ENCODE measurements at places on chromosomes 4 and X.

GRCh38 chr4:602559-602942, 22.8 kb upstream of the PDE6B start:
- peak; percentile 25 for DNase-seq

DNA sequence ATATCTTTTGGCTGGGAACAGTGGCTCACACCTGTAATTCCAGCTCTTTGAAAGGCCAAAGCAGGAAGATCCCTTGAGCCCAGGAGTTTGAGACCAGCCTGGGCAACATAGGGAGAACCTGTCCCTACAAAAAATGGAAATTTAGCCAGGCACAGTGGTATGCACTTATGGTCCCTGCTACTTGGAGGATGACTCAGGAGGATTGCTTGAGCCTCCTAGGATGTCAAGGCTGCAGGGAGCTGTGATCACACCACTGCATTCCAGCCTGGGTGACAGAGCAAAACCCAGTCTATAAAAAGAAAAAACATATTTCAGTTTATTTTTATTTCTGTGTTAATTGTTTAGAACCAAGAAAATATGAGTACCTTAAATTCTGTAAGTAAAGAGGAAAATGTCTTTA, 123.7 kb downstream of the CBR4 start:
- DNase-seq: peak; percentile 86

DNA sequence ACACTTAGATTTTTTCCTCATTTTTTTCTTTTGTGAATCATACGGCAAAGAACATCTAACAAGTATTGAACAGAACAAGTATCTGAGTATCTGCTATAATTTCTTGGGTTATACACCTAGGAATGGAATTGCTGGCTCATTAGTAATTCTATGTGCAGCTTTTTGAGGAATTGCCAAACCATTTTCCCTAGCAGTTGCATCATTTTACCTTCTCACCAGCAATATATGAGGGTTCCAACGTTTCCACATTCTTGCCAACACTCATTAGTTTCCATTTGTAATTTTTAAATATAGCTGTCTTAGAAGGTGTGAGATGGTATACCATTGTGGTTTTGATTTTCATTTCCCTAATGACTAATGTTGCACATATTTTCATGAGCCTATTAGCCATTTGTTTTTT, 41.1 kb upstream of the DCAF8L1 start:
- no peak for DNase-seq

GRCh38 chrX:30304866-30305265, 4.3 kb downstream of the NR0B1 start:
- no peak for DNase-seq

DNA sequence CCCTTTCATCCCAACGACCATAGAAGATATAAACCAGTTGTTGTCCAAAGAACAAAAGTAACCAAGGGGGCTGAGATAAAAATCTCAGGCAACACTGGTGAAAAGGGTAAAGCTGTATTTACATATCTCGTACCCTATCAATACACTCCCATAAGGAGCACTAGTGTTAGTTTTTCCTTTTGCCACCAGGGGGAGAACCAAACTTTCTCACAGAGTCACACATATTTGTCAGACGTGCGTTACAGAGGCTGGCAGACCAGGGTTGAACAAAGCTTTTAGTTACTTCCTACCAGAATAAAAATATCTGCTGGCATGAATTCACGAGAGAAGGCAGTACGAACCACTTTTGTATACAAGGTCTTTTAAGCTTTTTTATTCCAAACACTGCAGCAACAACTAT, 88.3 kb downstream of the AMELX start:
- peak; percentile 59 for DNase-seq

DNA sequence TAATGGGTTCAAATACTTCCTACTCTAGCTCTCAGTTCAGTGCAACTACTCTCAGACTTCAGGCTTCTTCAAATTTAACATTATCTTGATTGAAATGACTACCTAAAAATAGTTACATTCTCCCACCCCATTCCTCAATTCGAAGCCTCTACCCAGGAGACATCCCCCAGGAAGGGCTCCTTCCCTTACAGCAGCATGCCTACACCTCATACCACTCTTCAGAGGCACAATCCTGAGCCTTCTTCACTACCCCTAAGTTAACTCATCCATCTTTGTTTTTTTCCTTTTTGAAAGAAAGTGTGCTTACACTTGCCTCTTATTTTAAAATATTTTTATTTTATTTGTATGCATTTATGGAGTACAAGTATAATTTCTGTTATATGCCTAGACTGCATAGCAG, 17.2 kb upstream of the PRSS48 start:
- DNase-seq: no peak

DNA sequence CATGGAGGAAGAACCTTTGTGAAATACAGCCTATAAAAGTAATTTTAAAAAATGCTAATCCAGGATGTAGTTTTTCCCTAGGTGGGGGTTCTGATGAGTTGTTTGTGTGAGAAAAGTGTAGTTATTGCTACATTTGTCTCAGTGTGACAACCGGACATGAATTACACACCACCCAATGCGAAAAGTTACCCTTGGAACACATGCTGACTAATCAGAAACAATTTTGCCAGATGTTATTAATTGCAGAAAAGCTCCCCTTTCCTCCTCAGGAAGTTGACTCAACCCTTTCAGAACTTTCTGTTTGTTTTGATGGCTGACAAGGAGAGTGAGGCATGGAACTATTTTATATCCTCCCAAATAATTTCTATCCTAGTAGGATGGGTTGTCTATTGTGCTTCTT, 38.1 kb upstream of the EDA2R start:
- DNase-seq: peak; percentile 76

GRCh38 chr4:152938237-152938947, 2.3 kb downstream of the FHDC1 start:
- DNase-seq: no peak

DNA sequence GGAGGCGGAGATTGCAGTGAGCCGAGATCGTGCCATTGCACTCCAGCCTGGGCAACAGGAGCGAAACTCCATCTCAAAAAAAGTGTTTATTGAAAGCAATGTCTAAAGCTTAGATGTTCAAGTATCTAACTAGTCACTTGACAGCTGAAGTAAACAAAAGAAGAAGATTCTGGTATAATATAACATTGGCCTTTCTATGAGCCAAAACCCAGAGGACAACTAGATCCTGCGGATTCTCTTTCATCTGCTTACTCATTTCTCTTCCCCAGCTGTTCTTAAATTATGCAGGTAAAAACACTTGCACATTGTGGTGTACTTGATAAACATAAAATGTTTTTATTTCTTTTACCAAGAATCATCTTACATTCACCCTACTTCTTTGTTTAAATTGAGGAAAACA, 24.1 kb upstream of the AREG start:
- DNase-seq: no peak

- DNase-seq: no peak
These were observed 177.8 kb downstream of the SOWAHB start for GRCh38 chr4:76720121-76720520.

- peak; percentile 81 for DNase-seq
These were observed 482.9 kb upstream of the BOD1L1 start for GRCh38 chr4:14110407-14110806.

DNA sequence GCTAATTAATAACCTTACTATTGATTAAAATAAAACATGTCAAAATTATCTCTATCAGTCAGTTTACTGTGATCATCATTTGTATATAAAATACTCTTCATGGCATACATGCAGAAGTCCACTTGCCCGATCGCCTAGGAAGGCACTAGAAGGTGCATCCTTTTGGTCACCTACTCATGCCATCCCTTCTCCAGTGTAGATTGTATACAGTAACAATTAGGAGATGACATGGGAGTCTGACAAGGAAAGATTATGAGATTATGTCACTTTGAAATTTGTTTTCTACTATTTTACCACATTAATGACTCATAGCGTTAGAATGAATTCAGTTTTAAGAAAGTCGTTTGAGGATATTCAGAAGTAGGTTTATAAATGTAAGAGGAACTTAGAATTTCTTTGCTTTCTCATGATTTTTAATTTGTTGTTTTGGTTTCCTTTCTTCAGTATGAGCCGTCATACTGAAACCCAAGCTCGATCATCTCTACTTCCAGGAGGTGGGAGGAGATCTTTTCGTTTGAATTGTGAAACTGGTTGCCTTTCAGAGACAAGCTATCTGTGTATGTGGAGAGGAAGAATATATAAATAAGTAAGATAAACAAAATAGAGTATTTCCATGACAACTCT, 51.1 kb upstream of the UNC5C start:
- DNase-seq: no peak

- DNase-seq: peak; percentile 24
These were observed 691 bp downstream of the MAGED1 start for GRCh38 chrX:51893931-51894696.

DNA sequence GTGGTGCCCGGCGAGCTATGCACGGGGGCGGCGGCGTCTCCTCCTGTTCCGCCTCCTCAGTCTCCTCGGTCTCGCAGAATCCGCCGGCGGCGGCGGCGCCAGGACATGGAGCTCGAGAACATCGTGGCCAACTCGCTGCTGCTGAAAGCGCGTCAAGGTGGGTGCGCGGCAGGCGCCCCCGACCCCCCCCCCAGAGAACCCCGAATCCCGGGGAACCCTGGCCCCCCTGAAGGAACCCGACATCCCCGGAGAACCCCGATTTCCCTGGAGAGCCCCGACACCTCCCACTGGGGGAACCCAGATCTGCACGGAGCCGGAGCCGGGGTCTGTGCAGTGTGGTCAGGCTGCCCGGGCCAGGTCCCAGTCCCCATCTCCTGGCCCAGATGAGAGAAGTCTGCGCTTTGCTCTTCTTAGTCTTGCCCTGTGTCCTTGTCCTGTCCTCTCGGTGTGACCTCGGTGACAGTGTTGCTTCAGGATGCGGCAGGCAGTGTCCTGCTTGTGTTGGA, 648 bp downstream of the GRK4 start:
- DNase-seq: peak; percentile 62

- DNase-seq: peak; percentile 84
These were observed 2.5 kb downstream of the CPEB2 start for GRCh38 chr4:15004739-15005301.

GRCh38 chr4:169084954-169085353, 74.9 kb upstream of the CBR4 start:
- DNase-seq: no peak

- DNase-seq: peak; percentile 63
These were observed at the start of gene ZNF185 for GRCh38 chrX:152897222-152898131. ZNF185 (plus strand) TSS chrX:152898067; CDS start chrX:152914490, 16,423 bp downstream.

GRCh38 chr4:99886146-99886545, 8.1 kb downstream of the LAMTOR3 start:
- DNase-seq: peak; percentile 21

DNA sequence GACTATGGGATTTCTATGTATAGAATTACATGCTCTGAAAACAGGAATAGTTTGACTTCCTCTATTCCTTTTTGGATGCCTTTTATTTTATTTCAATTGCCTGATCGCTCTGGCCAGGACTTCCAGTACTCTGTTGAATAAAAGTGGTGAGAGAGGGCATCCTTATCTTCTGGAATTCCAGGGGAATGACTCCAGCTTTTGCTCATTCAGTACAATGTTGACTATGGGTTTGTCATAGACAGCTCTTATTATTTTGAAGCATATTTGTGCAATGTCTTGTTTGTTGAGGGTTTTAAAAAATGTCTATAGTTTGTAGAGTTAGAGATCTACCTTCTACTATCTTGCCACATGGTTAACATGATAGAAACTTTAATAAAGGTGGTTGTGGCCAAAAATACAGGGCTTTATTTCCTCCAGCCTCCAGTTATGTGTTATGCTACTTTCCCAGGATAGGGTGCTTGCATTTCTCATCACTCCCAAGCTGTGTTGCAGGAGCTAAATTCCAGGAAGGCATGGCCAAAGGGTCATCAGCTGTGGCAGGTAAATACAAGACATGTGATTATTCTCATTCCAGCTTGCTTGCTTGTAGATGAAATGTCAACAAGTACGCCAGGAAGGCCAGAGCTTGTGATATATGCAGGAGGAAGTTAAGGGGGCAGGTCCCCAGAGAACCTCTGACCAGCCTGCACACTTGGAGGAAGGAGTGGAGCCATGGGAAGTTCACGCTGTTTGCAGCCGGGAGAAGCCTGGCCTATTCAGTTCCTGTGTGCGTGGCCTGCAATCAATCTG, 142.4 kb upstream of the CPXCR1 start:
- DNase-seq: no peak

DNA sequence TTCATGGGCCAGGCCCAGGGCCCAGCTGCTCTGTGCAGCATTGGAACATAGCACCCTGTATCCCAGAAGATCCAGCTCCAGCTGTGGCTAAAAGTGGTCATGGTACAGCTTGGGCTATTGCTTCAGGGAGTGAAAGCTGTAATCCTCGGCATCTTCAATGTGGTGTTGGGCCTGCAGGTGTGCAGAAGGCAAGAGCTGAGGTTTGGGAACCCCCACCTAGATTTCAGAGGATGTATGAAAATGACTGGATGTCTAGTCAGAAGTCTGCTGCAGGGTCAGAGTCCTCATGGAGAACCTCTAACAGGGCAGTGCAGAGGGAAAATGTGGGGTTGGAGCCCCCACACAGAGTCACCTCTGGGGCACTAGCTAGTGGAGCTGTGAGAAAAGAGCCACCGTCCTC, 341.7 kb downstream of the PPP3CA start:
- DNase-seq: no peak

GRCh38 chrX:5829060-5829459, 399.6 kb downstream of the NLGN4X start:
- no peak for DNase-seq

- no peak for DNase-seq
These were observed 21.3 kb downstream of the LRRC66 start for GRCh38 chr4:51998837-51999236.

- no peak for DNase-seq
These were observed 86.8 kb downstream of the PDGFRA start for GRCh38 chr4:54315561-54316538.

- no peak for DNase-seq
These were observed 127.9 kb downstream of the IL13RA2 start for GRCh38 chrX:114889481-114889880.

All from EL (cell line).